T1000 (cell line): ENCODE measurements at places on chromosomes 1 and 21.

- no peak for DNase-seq
Measured at GRCh38 chr1:6523566-6523965, 30.7 kb downstream of the NOL9 start.

GRCh38 chr1:103025858-103026409 lies 82.4 kb downstream of the COL11A1 start:
- DNase-seq = no peak

DNA sequence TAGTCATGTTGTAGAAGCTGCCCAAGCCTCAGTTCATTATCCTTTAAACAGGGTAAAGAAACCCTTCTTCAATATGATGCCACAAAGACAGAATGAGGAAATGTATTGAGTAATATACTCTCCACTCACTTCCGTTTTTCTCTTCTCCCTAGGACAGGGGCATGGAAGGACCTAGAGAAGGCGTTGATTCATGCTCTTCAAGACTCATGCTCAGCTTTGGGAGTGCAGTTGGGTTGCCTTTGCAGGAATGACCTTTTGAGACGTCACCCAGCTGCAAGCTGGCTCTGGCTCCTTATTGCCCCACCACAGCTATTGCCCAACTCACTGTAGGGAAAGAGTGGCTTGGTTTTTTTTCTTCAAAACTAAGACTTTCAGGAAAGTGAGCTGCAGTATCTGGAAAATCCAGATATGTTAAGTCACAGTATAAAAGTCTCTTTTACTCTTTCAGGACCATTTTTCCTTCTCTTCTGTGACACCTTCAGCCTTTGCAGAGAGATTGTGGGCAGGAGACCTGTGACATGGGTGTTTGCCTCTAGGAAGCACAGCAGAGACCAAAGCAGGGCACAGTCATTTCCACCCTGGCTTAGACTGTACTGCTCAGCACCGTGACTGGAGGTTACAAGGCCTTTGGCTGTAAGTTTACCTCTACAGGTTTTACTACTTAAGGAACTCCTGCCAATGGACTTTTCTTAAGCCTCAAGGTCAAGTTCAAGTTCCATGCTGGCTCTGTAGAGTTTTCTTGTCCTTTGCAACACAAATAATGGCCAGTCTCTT lies 39.5 kb downstream of the XCL2 start:
- no peak for DNase-seq

DNA sequence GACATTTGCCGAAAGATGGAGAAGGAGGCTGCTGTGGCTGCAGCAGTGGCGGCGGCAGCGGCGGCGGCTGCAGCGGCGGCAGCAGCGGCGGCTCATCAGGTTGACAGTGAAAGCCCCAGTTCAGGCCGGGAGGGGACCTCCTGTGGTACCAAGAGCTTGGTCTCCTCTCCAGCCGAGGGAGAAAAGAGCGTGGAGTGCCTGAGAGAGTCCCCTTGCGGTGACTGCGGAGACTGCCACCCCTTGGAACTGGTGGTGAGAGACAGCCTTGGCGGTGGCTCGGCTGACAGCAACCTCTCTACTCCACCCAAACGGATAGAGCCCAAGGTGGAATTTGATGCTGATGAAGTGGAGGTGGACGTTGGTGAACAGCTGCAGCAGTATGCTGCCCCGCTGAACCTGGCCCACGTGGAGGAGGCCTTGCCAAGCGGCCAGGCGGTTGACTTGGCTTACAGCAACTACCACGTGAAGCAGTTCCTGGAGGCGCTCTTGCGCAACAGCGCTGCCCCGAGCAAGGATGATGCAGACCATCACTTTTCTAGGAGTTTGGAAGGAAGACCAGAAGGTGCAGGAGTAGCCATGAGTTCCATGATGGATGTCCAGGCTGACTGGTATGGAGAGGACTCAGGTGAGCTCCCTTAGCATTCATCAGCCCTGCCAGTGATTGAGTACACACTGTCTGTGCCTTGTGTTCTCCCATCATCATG lies 6.3 kb downstream of the ZBTB8B start:
- DNase-seq = no peak

- DNase-seq = no peak
Measured at GRCh38 chr1:29912425-29912824, 676.1 kb downstream of the PTPRU start.

GRCh38 chr1:61446531-61446991 lies 278.4 kb downstream of the TM2D1 start:
- no peak for DNase-seq
